ENCODE measurements at places on chromosomes 2 and 18.

GRCh38 chr18:22868831-22869230 lies 64.3 kb upstream of the RBBP8 start:
- DNase-seq, result no peak

- no peak for DNase-seq
These were observed 45.2 kb downstream of the USP34 start for GRCh38 chr2:61425605-61426155.

DNA sequence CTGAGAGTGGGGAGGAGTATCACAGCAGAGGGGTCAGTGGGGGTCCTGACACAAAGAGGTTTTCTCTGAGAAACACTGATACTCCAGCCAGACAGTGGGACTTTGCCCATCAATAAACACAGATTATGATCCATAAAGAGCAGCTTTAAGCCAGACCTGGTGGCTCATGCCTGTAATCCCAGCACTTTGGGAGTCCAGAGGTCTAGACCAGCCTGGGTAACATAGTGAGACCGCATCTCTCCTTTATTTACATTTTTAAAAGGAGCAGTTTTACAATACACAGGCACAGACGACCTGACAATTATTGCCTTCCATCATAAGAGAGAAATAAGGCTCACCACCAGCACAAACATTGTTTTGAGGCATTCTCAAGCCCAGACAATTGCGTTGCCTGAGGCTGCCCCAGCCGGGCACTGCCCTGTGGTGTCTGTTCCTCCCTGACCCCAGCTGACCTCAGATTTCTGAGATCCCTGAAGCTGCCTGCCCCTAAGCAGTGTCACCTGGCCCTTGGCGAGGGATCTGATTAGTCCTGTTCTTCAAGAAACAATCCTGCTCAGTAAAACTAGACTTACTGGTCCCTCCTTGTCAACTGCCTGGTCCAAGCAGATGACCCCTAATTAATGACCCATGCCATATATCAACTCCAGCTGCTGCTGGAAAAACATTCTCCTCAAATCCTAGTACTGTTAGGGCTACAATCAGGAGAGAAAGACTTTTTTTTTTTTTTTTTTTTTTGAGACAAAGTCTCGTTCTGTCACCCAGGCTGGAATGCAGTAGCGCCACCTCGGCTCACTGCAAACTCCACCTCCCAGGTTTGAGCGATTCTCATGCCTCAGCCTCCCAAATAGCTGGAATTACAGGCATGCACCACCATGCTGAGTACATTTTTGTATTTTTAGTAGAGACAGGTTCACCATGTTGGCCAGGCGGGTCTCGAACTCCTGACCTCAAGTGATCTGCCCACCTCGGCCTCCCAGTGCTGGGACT lies 59.4 kb upstream of the SOS1 start:
- DNase-seq, result no peak

DNA sequence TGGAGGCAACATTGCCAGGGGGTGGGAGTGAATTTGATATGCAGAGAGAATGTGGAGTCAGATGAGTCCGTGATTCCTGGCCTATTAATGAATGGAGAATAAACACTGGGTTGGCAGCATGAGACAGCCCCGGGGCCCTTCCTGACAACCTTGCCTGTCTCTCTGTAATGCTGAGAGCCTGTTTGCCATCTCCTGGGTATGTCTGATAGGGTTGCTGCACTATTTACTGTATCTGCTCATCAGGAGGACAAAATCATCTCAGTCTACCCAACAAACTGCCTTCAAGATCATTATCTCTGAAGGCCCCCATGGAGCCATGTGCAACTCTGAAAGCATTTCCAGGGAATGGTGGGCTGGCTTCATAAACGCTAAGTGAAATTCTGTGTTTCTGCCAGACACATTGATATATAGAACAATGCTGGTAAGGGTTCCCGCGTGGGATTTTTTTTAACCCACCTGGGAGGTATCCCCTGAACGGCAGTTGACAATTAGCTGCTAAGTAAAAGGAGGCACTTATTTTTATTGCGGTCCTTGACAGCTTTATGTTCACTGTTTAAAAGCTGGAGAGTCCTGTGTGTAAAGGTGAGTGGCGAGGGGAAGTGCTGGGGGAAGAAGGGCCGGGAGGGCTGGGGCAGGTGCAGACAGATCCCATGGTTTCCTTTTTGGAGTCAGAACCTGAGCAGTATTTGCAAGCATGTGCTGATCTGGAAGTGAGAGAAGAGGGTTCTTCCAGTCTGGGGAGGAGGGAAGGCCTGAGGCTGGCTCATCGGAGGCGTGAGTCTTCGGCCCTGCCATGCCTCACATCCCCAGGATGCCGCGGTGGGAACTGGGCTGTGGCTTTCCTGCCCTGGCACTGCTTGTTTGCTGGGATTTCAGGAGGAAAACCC lies 64.8 kb downstream of the ARHGAP25 start:
- DNase-seq, result no peak

DNA sequence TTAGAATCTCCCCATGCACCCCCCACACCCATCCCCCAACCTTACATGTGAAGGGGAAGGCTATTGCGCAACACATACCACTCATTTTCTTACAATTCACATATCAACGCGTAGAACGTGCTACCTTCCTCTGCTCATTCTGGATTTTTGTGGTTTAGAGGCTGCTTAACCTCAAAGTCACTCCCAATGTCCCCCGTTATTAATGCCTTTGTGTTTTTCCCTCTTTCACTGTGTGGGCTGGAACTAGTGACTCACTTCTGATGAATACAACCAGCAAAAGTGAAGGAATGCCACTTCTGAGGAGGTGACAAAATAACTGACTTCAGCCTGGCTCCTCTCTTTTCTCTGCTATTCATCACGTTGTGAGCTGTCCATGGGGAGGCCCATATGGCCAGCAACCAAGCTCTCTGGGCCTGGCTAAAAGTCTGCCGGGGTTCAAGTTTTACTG lies 342.5 kb upstream of the NXPH2 start:
- DNase-seq, result no peak

DNA sequence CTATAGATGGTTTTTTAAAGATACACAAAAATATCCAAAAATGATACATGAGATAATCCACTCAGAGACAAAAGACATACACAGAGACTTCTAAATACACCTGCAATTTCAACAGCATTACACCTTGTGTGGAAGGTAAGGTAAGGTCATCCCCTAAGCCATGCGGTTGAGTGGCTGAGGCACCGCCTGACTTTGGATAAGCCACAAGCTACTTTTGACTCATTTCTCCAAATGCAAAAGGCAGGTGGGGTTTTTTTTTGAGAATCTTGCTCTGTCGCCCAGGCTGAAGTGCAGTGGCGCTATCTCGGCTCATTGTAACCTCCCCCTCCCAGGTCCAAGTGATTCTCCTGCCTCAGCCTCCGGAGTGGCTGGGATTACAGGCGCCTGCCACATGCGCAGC lies 13.1 kb downstream of the AP1S3 start:
- DNase-seq, result no peak

DNA sequence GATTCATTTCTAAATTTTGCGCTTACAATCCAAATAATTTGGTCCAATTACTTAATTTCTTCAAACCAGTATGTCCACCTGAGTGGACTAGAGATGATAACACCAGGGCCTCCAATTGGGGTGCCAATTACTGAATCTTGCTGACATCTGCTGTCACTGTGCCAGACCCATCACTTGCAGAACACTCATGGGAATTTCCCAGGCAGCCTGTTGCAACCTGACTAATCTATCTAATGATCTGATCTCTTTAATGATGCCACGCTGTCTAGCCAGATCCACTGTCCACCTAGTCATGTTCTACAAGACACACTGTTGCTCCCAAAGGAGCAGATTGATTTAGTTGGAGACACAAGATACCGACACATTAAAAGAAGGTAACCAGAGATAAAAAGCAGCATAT lies 11.8 kb upstream of the LRP1B start:
- no peak for DNase-seq

GRCh38 chr18:70419526-70419925 lies 130.7 kb downstream of the SOCS6 start:
- DNase-seq, result no peak

- no peak for DNase-seq
These were observed 132.1 kb downstream of the COL6A3 start for GRCh38 chr2:237281836-237282306.

DNA sequence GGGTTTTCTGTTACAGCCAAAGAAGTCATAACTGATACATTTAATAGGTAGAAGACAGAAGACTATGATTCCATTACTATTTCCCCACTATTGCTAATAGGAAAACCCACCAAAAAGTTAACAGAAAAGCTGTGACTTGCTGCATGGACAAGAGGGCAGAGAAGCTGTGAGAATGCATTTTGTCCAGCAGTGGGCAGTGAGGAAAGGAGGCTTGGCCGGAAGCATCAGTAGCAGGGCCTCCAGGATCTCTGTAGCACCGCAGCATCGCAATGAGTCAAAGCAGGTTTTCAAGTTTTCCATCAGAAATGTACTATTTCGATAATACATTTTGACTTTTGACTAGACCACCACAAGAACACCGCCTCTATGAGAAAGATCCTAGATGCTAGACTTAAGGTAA lies 24.9 kb downstream of the MYO5B start:
- no peak for DNase-seq

DNA sequence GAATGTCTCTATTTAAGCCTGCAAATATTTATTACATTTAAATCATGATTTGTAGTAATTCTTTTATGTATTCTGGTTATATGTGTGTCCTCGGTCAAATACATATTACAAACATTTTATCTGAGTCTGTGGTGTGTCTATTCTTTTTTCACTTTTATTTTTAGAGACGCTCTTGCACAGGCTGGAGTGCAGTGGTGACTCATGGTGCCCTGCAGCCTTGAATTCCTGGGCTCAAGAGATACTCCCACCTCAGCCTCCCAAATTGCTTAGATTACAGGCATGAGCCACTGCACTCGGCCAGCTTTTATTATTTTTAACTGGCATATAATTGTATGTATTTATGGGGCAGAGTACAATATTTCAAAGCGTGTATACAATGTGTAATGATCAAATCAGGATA lies 47.5 kb downstream of the ARID5A start:
- DNase-seq, result no peak

GRCh38 chr18:45854036-45854586 lies 28.6 kb downstream of the SIGLEC15 start:
- no peak for DNase-seq

Data from right hindlimb (tissue), 1 donor.